Adipocyte (in vitro differentiated cells): ENCODE measurements at places on chromosomes 3 and 15.

GRCh38 chr3:165040186-165040585 is 38.1 kb downstream of the SI start:
- no peak for DNase-seq

DNA sequence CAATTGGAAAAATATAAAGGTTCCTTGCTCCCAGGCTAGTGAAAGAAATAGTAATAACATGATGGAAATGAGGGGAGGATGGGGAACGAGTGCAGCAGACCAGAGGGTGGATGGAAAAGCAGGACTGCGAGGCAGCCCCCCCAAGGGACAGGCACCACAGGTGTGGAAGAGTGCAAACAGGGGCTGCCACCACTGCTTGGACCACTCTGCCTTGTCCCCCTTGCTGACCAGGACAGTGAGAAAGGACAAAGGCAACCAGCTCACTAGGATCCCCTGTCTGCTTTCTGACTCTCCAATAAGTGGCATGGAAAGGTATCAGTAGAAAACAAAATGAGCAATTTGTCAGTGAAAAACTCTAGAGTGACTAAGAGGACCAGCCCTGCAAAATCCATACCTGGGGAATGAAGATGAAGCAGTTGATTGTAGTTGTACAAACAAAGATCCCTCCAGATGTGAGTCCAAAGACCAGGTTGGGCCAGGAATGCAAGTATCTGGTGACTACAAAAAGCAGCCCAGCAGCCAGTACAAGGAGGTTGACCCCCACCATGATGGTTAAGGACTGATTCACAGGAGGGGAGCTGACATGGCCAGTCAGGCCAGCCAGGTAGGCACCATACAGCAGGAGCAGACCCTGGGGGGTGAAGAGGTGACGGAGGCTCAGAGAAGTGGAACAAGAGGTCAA is 86.6 kb upstream of the GSK3B start:
- DNase-seq = no peak

DNA sequence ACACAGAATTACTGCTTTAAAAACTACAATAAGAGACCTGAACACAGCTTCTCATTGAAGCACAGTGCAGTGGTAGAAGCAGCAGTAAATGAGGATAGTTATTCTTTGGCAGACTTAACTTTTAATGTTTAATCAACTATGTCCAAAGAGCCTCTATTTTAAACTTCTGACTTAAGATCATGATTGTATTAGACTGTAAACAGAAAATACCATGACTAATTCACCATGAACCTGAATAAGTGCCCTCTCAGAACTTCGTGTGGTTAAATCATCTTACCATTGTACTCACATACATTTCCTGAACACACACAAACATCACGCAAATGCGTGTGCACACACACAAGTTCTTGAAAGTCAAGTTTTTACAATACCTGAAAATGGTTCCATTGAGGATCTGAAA is 13.9 kb downstream of the CEP152 start:
- DNase-seq = peak; percentile 27

GRCh38 chr15:69323893-69324430 is 25.2 kb downstream of the PAQR5 start:
- peak; percentile 44 for DNase-seq

- DNase-seq = no peak
These were observed 557.7 kb upstream of the SGO1 start for GRCh38 chr3:20743553-20744321.
